ENCODE measurements at places on chromosomes 4 and X.

DNA sequence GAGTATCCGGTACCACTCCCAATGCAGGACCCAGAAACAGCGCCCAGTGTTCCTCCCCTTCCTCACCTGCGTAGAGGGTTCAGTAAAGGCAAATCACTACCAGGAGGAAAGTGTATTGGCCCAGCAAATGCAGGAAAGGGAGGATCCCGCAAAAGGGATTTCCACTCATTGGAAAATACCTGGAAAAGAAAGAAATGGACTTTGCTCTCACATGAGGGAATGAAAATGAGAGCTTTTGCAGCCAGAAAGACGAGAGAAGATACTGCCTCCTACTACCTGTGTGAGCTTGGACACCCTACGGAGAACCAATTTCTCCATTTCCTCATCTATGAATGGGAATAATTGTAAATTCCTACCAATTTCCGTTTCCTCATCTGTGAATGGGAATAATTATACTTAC is 184.1 kb upstream of the PPARGC1A start:
- DNase-seq = no peak

GRCh38 chr4:26619784-26620183 is 35.9 kb downstream of the TBC1D19 start:
- DNase-seq = no peak

DNA sequence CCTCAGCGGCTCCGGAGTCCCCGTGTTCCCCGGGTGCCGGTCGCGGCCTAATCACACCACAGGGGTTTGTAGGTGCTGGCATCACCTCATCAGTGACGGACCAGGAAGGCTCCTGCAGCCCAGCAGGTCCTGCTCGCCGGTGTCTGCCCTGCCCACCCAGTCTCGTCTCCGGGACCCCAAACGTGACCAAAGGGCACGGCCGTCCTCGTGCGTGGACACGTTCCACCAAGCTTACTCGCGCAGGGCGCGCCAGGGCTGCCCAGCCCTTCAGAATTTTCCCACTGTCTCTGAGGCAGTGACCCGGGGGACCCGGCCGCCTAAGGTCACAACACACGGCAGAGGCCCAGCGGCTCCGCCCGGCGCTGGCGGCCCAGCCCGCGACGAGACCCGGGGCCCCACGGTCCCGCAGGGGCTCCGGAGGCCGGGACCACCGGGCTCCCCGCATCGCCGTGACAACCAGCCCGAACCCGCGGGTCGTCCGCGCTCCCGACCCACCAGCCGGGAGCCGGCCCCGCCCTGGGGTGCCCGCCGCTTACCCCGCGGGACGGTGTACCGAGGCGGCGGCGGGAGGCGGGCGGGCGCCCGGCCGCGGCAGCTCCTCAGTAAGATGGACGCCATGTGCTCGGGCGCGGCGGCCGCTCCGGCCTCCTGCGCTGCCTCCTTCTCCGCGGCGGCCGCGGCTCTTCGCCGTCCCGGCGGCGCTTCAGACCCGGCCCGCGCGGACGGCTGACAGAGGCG is 454 bp downstream of the LETM1 start:
- no peak for DNase-seq

DNA sequence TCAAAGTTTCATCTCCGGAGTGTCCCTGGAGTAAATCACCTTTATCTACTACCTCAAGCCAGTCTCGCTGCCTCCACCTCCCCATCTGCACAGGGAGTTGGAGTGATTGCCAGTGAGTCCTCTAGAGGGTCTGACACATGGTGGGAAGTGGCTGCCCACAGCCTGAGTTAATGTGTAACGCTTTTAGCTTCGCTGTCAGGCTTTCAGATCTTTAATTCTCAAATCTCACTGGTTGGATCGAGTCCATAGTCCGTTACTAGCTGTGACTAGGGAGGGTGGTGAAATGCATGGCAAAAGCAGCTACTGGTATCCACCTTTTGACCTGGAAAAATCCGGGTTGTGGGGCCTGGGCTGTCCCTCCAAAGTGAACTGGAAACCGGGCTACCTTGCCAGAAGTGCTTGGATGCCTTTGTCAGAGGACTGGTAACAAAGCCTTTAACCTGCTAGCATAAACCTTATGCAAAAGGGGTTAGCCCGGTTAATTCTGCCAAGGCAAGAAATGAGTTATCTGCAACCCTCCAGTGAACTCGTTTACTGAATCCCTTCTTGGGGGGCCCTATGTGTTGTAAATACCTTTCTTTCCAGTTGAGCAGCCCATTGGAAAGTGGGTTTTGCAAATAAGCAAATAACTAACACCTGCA is 5.1 kb upstream of the WDR1 start:
- no peak for DNase-seq

GRCh38 chr4:104394406-104395167 is 100.1 kb downstream of the CXXC4 start:
- DNase-seq = no peak

DNA sequence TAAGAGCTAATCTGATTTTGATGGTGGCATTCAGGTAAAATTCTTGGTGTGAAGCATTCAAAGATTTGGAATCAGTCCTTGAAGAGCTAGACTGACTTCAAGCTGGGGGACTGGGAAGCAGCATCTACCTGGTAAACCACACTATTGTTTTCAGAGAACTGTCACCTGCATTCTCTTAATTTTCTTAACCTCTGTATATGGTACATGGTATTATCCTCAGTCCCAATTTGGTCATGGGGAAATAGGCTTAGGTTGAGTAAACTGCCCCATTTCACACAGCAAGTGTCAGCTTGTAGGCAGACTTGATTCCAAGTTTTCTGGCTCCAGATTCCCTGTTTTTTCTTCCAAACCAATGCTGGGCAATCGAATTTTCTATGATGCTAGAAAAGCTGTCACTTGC is 104.4 kb downstream of the CHRNA9 start:
- DNase-seq = no peak

DNA sequence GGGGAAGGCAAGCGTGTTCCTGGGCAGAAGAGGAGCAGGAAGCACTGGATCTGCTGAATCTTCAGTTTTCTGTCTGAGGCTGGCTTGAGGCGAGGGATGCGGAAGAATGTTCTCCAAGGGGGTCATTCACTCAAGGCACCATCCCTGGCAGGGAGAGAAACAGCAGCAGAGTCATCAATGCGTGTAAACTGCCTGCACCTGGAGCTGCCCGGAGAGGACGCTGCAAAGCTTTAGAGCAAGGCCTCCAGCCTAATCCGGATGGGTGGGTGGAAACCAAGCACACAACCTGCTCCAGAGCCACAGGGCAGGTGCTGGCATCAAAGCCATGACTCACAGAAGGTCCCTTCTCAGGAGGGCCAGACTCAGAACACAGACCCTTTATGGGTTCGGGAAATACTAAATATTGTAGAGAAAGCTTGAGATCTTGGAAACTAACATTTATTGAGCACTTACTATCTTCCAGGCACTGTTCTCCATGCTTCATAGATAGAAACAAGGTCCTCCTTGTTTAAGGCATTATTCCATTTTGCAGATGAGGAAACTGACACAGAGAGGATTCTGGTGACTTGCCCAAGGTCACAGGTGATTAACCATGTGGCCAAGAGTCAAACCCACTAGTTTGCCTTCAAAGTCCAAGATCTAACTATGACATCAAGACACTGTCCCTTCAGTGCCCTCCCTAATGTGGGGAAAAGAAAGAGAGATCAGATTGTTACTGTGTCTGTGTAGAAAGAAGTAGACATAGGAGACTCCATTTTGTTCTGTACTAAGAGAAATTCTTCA is 7.7 kb downstream of the PROM1 start:
- no peak for DNase-seq

- DNase-seq = no peak
Measured at GRCh38 chrX:44082829-44083228, 109.6 kb upstream of the NDP start.

GRCh38 chr4:41749631-41750039 is 1.1 kb upstream of the PHOX2B start:
- no peak for DNase-seq

GRCh38 chr4:12050357-12050756 is 621.7 kb upstream of the HS3ST1 start:
- no peak for DNase-seq

- DNase-seq = no peak
Measured at GRCh38 chr4:184937030-184937710, 81.1 kb upstream of the HELT start.

GRCh38 chrX:11427453-11428071 is 134.3 kb downstream of the AMELX start:
- DNase-seq = no peak

DNA sequence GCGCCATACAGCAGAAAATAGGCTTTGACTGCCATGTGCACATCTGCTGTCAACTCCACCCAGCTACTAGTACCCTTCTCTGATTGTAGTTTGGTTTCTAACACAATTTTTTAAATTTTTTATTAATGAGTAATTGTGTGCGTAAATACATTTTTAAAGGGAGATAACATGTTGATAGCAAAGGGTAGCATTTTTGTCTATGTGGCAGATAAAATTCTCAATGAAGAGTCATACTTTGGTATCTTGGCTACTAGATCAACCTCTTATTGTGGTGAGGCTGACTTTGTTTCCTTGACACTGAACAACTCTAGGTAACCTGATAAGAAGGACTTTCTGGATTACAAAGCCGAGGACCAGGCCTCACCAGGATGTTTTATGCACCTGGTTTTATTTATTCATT is 9.5 kb downstream of the ADH4 start:
- no peak for DNase-seq

DNA sequence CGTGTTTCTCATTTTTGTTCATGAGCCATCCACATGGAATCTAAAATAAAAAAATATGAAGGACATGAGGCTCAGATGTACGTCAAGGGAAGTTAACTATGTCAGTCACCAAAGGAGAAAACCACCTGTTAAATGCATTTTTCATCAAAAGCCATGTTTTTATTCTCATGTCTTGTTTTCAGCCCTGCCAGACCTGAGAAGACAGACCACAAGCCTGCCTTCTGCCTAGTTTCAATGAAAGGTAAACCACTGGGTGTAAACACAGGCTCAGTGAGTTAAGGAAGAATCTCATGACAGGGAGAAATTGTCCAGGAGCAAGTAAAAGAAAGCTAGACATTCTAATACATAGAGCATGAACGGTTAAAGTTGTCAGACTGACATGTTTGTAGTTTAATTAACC is 52.3 kb upstream of the TNIP3 start:
- no peak for DNase-seq

- no peak for DNase-seq
Measured at GRCh38 chr4:48025005-48025404, 8.4 kb downstream of the NIPAL1 start.

DNA sequence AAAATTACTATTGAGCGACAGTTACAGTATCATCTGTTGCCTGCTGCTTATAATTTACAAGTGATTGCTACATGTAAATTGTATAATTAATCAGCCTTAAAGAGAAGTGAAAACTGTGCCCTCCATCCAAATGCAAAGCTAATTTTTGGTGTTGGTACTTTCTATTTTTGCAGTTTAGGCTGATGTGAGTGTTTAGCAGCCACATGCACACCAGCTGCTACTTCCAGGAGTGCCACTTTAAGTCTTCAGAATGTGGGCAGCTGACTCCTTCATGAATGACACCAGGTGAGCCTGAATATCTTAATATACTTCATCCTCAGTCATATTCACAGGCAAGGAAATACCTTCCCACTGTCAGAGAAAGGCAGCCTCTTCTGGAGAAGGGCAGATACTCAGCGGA is 149.8 kb upstream of the RASGEF1B start:
- no peak for DNase-seq

- no peak for DNase-seq
Measured at GRCh38 chr4:123077330-123077729, 154.9 kb upstream of the NUDT6 start.

GRCh38 chr4:83331956-83332355 is 2.7 kb downstream of the HPSE start:
- DNase-seq = no peak

All from NK-92 treated with Interleukin-12 subunit alpha and Interleukin-12 subunit beta, amount 100 ng/mL, for 24 hours (cell line).